Fibroblast of skin of right quadriceps (primary cell): ENCODE measurements at places on chromosomes 4 and X.
A peak's percentile ranks its signal among the peaks of the same experiment; 100 is the strongest.

DNA sequence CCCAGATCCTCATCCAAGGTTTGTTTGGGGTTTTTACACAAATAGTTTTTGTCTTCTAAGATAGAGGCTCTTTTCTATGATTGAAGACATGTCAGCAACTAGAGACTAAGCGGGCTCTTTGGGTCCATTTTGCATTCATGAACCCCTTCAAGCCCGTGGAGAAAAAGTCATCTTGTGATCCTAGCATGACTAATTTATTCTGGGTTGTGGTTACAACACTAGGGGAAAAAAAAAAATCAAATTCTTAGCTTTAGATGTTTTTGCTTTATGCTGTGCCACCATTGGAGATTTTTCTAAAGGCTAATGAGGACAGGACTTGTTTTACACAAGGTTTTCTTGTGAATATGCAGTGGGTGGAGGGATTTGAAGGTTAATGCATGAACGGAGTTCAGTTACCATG lies 440.0 kb downstream of the PCDH7 start:
- no peak for DNase-seq

DNA sequence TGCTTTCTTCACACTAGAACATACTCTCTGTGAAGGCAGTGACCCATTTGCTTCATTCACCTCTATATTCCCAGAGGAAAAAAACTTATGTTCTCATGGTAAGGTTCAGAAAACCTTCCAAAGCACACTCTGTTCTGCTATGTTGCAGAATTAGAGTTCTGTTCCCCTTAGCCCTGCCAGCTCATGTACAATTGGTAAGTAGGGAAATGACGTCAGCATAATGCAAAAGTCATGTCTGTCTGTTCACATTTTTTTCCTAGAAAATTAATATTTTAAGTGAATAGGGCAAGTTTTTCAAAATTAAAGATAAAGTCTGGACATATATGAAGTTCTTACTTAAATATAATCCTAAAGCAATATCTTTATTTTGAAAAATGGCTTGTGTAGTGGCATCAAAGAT lies 443.6 kb downstream of the GALNTL6 start:
- DNase-seq = no peak

GRCh38 chrX:12868747-12869146 lies 1.9 kb downstream of the TLR7 start:
- no peak for DNase-seq

DNA sequence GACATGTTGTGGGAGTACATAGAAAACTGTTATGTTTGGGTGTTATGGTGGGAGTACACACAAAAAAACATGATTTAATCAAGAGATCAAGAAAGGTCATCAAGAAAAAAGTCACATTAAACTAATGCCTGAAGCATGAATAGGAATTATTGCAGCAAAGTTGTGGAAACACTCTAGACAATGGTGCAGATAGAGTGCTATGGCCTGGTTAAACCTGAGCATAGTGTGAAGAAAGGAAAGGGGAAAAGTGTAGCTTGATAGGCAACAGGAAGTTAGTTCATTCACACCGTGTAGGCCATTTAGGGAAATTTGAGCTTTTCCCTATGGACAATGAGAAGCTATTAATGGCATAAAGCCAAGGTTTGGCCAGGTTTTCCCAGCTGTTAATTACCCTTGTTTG lies 162.1 kb upstream of the EMCN start:
- no peak for DNase-seq

GRCh38 chr4:95215991-95216605 lies 332.7 kb downstream of the UNC5C start:
- peak; percentile 5 for DNase-seq

GRCh38 chr4:126396703-126397102 lies 1081.9 kb downstream of the FAT4 start:
- no peak for DNase-seq

DNA sequence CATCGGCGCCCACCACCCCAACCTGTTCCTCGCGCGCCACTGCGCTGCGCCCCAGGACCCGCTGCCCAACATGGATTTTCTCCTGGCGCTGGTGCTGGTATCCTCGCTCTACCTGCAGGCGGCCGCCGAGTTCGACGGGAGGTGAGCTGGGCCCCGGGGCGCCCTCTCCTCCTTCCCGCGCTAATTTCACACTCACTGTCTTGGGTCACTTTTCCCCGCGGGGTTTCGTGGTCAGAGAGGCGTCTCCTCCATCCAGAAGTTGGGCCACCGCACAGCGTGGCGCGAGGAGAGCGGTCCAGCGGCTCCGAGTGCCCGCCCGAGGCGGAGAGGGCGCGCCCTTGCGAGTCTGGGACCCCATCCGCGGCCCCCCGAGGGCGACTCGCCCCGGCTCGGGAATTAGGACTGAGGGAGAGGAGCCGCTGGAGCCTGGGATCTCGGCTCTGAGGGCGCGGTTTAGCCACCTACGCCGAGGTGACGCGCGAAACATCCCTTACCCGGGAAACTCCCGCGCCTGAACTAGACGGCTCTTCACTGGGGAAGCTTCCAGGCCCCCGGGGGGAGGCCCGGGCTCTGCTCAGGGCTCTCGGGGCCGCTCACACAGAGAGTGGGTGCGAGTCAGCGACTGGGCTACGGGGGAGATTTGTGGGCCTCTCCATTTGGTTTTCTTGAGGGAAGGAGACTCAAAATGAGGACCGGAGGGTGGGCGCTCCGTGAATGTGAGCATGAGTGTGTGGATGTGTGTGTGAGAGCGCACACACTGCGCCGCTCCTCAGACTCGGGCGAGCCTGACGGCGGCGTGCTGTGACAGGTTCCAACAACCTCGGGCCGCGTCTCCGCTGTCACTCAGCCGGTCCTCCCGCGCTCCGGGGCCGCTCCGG lies 551 bp downstream of the NPNT start:
- no peak for DNase-seq

DNA sequence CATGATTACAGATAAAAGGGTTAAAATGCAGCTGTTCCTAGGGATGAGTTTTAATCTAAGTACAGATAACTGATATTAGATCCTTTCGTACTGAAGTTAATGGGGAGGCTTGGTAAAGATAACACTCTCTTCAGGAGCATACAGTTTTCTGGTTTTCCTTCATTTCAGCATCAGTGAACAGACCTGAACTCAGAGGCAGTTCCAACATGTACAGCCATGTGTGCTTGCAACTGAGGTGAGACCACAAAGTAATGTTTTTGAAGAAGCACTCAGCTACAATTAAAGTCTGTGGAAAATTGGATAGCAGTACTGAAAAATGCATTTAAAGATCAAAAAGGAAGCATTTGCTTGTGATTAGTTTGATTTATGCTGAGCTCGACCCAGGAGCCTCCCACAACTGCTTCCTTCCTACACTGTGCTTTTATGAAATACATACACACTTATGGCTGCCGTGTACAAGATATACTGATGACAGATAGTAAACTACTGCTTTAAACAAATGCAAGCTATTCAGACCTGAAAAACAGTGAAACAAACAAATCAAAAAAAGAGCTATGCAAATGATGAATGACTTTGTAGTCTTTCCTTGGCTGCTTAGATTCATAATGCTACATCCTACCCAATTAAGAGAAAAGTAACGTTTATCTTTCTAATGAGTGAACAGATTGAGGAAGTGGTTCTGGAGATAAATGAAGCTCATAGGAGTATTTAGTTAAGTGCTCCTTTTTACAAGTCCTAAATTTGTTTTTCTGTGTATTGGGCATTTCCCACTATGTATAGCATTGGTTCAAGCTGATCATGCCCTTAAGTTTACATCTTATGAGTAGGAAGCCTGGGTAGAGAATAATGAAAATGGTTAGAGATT lies 68.4 kb downstream of the PDLIM5 start:
- DNase-seq = no peak

GRCh38 chr4:83248486-83248885 lies 36.1 kb downstream of the COQ2 start:
- DNase-seq = peak; percentile 14

DNA sequence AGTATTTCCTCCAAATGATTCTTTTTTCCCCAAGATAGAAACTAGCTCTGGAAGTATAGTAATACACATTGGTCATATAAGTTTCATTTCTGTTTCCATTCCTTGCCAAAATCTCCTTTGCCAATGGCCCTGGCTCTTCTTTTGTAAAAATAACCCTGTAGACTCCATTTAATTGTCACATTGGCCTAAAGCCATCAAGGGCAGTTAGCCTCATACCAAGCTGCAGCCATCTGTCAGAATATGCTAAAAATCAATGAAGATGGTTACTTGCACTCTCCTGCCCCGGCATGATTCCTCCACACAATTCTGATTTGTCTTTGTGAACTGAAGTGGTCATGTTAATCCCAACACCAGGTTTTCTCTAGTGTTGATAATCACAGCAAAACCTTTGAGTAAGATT lies 380.5 kb downstream of the SH2D1A start:
- DNase-seq = no peak

DNA sequence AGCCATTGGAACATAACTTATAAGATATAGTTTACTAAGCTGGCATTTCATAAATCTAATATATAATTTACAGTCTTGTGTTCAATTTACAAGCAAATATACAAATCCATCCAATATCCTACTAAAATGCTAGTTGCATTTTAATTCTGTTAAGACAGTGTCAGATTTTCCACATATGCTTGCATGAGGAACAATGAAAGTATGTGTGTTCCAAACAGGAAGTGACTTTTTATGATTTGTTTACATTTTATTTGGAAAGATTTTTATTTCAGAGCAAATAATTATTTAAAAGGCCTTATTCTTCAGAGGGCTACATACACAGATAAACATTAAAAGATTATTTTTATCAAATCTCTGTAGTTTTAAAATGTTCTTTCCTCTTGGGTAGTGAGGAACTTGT lies 130.1 kb downstream of the KLHL34 start:
- DNase-seq = peak; percentile 24

- no peak for DNase-seq
Observed at GRCh38 chrX:35561985-35562384, 236.2 kb upstream of the MAGEB16 start.

DNA sequence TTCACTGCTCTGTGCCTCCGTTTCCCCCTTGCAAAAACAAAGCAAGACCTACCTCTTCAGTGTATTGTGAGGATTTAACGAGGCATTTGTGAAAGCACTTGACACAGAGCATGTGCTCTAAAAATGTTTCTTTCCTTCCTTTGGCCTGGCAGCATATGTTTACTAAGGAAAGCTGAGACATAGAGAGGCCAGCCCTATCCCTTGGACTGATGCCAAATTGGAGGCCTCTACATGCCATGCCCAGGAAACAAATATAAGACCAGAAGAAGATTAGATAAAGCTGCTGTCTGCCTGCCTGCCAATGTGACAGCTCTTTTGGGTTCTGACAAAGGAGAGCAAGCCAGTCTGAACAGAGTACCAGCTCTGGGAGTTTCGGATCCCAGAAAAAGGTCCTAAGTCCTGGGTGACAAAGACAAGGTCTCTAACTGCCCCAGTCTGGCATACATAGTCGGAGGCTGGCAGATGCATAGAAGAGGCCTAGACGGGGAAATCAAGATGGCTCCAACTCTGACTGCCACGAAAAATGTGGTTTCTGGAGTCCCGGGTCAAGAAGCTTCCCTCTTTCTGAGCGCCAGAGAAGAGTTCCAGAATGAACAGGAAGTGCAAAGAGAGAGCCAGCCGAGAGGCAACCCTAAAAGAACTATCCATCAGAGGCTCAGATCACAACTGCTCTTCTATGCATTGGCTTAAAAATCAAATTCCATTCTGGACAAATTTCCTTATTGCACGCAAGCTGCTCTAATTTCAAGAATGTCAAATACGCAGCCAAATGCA lies 25.8 kb downstream of the OTUD6A start:
- DNase-seq = peak; percentile 26

- DNase-seq = no peak
Observed at GRCh38 chr4:102678695-102679335, 82.0 kb downstream of the MANBA start.

DNA sequence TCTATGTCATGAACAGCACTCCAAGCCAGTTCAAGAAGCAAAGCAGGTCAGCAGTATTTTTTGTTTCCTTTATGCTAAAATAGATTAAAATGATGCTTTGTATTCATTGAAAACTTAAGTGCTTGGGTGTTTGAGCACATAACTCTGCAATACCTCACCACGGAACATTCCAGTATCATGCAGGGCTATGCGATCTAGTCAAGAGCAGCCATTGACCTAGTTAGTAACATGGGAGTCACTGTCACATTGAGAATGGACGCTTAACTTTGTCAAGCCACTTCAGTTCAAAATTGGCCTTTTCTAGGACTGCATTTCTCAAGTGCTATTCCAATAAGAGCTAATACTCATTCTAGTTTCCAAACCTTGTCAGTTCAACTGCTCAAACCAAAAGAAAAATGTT lies 160.1 kb upstream of the FSTL5 start:
- DNase-seq = peak; percentile 1

- DNase-seq = no peak
Observed at GRCh38 chrX:115892787-115893671, 277.5 kb upstream of the AGTR2 start.

- no peak for DNase-seq
Observed at GRCh38 chr4:6041800-6042199, 23.6 kb upstream of the C4orf50 start.

- DNase-seq = no peak
Observed at GRCh38 chr4:119478446-119479179, 150.0 kb downstream of the PDE5A start.

- DNase-seq = no peak
Observed at GRCh38 chr4:33058998-33059397, 2338.8 kb downstream of the PCDH7 start.

GRCh38 chrX:64975491-64975890 lies 759 bp downstream of the ZC4H2 start:
- DNase-seq = peak; percentile 11

GRCh38 chrX:118660085-118660484 lies 67.3 kb upstream of the IL13RA1 start:
- no peak for DNase-seq

DNA sequence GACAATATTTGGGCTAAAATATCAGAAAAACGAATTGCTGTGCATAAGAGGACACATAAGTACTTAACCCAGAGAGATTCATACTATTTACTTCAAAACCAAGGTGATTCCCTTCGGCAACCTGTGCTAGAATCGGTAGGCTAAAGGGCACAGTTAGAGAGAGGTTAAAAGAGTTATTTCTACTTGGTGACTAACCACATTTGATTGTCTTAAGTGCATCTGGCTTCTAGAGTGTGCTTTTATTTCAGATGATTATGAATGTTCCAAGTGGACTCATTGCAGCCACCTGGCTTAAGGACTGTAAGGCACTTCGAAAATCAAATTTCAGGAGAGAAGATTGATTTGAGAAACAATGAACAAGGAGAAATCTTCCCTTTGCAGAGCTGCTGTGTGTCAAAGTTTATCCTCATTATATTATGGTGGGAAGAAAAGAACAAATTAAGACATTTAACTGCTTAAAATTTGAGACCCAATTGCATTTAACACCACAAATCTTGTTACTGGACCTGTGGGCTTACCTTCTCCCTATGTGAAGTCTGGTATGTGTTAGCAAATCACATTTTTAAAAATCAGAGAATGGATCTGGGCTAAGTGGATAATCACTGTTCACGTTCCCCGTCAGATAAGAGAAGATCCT lies 34.0 kb downstream of the PHOX2B start:
- no peak for DNase-seq
